Activated naive CD8-positive, alpha-beta T cell treated with anti-CD3 and anti-CD28 coated beads, Interleukin-2, amount 50 U/mL, for 16 hours (primary cell): ENCODE measurements at places on chromosomes 12 and 14.
A peak's percentile ranks its signal among the peaks of the same experiment; 100 is the strongest.

GRCh38 chr12:43737646-43738045 lies 20.9 kb downstream of the PUS7L start:
- DNase-seq, result no peak

GRCh38 chr12:4626543-4626942 lies 22.3 kb downstream of the AKAP3 start:
- DNase-seq, result no peak

DNA sequence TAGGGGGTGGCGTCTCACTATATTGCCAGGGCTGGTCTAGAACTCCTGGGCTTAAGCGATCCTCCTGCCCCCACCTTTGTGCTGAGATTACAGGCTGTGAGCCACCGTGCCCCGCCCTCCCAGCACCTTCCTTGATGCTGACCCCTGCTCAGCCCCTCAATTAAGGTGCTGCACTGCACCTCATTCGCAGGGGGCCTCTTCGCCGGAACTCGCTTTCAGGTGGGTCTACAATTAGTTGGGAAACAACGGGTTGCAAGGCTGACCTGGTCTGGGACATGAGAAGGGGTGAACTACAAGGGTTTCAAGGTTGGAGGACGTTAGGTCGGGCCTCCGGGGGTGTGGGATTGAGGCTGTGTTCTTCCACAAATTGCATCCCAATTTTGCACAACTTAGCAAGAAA lies 1.2 kb upstream of the NOP2 start:
- no peak for DNase-seq

- peak; percentile 67 for DNase-seq
Observed at GRCh38 chr14:61342486-61342885, 21.1 kb downstream of the PRKCH start.
